Foreskin melanocyte (primary cell): ENCODE measurements at places on chromosomes 11 and 22.

GRCh38 chr11:95082576-95083001 lies 7.1 kb upstream of the ENDOD1 start:
- DNase-seq = peak; percentile 94

- peak; percentile 94 for DNase-seq
Observed at GRCh38 chr11:443542-444199, 1.9 kb upstream of the ANO9 start.

- no peak for DNase-seq
Observed at GRCh38 chr11:11501546-11502262, 120.1 kb downstream of the GALNT18 start.

- DNase-seq = no peak
Observed at GRCh38 chr11:106242718-106243415, 165.4 kb downstream of the AASDHPPT start.

- DNase-seq = no peak
Observed at GRCh38 chr11:86116386-86116726, 47.5 kb upstream of the PICALM start.

DNA sequence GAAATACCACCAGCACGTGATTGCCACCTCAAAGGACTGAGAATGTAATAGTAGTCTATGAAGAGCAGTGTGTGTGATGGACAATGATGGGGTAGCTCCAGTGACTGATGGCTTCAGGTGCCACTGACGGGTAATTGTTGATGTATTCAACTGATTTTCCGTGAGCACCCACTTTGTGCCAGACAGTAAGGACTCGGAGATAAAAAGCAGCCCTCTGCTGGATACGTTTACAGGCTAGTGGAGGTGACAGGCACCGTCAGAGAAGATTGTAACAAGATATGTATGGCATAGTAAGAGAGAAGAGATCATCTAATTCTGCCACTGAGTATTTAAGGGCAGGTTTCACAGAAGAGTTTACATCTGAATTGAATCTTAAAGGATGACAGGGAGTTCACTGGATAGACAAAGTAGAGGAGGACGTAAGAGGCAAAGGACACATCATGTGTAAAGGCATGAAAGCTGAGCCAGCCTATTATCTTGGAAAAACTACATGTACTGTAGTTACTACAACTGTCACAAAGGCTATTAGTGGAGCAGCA lies 1.1 kb upstream of the ENTHD1 start:
- no peak for DNase-seq

GRCh38 chr11:119377112-119377901 lies 4.2 kb downstream of the USP2 start:
- no peak for DNase-seq

- no peak for DNase-seq
Observed at GRCh38 chr11:94020777-94021481, at the start of gene HEPHL1. Gene HEPHL1 (plus strand): TSS chr11:94021354. CDS start chr11:94021369, 15 bp downstream.

DNA sequence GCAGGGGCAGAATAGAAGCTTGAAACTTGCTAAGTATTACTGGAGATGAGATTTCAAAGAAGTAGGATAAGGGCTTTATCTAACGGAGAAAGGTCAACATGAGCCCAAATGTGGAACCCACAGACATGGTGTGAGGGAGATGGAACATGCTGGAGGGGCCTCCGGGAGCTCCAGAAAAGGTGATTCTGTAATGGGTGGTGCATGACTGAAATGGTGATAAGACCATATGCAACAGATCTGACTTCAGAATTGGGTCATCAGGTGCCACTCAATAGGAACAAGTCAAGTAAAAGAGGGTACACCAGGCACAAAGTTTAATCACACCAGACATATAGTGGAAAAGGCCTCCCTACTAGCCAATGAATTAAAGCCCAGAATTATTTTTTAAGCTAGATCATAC lies 7.9 kb upstream of the CEP295 start:
- no peak for DNase-seq

GRCh38 chr11:115927823-115928329 lies 423.7 kb upstream of the CADM1 start:
- DNase-seq = no peak

DNA sequence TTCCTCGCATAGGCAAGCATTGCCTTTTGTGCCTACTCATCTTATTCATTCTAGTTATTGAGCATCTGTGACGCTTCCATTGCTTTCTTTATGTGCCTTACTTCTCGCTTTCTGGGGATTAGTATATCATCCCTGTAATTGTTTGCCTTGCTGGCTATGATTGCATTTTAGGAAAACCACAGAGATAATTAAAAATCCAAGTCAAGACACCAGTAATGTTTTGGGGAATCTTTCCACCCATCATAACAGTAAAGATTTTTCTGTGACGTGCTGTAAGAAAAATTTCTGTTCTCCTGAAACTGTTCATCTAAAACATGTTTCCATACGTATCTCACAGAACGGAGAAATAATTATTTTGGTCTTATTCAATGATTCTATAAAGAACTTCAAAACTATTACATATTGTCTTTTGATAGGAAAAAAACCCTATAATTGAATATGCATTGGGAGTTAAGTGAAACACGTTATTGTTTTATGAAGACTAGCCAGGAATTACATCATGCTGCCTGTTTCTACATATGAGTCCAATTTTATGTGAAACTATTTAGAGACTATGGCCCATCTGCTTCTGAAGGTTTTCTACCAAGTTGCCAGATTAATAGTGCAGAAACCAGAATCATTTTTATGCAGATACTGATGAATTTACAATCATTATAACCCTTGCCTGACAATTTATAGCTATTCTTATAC lies 133.7 kb upstream of the FIBIN start:
- no peak for DNase-seq

GRCh38 chr11:134612140-134613030 lies 200.3 kb upstream of the B3GAT1 start:
- DNase-seq = no peak

GRCh38 chr11:79062814-79063762 lies 377.7 kb downstream of the TENM4 start:
- DNase-seq = no peak

- no peak for DNase-seq
Observed at GRCh38 chr11:81331611-81332235, 1401.9 kb downstream of the FAM181B start.
